ENCODE measurements at places on chromosomes 2 and 18.

DNA sequence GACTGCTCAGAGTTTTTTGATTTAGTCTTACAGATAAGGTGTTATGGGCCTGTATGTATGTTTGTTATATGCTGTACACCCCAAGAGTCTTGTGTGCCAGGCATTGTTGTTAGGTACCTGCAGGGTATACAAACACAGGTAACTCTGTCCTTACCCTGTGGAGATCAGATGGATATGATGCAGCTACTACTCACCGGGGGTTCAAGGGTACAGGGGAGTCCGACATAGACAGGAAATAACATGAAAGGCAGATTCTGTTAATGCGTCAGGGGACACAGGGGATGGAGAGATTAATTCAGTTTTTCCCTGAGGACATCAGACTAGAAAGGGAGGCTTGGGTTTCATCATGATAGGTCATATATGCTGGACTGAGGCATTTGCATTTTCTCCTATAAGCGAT is 31.3 kb downstream of the TRAK2 start:
- no peak for DNase-seq

GRCh38 chr2:239444626-239445577 is 44.1 kb upstream of the HDAC4 start:
- no peak for DNase-seq

DNA sequence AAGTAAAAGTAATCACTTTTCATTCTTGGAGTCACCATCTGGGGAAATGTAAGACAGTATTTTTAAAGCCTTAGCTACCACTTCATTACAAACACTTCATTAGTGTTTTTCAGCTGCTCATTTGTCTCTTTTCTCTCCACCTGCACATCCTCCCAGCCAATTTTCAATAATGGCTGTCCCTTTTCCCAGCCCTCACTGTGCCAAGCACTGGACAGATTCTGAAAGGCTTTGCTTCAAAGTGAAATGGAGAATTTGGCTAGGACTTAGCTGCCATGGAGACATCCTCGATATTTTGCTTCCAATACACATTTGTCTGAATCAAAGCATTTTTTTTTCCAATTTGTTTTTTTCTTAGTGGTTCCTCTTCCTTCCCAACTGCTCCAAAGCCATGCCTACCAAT is 272.4 kb upstream of the NRXN1 start:
- DNase-seq = no peak

GRCh38 chr2:175203621-175204496 is 22.3 kb upstream of the ATP5MC3 start:
- DNase-seq = no peak

- DNase-seq = no peak
Observed at GRCh38 chr2:181380581-181380980, 76.6 kb upstream of the ITGA4 start.

DNA sequence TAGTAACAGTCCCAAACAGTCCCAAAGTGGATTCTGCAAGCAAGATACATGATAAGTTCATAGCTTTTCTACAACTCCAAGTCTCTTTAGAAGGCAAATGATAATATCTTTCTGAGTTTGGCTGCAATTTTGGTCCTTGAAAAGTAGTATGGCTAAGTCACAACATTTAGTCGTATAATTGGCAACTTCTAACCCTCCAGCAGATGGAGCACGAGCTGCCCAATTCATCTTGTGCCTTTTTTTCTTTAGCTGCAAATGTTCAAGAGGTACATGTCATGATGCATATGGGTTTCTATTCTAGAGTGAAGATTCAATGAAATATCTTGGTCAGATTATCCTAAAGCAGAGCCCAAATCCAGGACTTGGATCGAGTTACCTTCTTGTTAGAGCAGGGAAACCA is 127.0 kb upstream of the KLHL14 start:
- DNase-seq = no peak

DNA sequence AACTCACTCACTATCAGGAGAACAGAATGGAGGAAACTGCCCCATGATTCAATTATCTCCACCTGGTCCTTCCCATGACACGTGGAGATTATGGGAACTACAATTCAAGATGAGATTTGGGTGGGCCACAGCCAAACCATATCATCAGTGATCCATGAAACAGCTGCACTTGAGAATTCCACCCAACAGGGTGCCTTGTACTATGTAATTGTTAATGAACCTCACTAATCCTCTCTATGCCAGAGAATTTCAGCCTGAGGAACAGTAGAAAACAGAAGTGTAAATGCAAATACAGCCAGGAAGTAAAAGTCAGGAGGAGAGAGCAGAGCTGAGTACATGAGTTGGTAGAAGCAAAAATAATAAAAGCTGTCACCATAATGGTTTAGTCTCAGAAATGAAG is 261.4 kb downstream of the EPHA4 start:
- no peak for DNase-seq

DNA sequence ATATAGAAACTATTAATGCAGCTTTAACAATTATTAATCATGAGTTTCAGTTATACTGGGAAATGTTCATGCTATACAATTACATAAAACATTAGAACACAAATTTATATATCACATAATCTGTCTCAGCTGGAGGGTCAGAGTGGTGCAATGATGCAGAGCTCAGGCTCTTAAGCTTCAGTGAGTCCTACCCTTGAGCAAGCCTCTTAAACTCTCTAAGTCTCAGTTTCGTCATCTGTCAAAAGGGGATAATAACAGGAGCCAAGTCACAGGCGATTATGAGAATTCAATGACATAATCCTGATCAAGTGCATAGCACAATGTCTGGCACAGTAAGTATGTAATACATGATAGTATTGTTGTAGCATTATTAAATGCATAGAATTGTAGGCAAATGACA is 46.0 kb downstream of the LAMA1 start:
- no peak for DNase-seq

DNA sequence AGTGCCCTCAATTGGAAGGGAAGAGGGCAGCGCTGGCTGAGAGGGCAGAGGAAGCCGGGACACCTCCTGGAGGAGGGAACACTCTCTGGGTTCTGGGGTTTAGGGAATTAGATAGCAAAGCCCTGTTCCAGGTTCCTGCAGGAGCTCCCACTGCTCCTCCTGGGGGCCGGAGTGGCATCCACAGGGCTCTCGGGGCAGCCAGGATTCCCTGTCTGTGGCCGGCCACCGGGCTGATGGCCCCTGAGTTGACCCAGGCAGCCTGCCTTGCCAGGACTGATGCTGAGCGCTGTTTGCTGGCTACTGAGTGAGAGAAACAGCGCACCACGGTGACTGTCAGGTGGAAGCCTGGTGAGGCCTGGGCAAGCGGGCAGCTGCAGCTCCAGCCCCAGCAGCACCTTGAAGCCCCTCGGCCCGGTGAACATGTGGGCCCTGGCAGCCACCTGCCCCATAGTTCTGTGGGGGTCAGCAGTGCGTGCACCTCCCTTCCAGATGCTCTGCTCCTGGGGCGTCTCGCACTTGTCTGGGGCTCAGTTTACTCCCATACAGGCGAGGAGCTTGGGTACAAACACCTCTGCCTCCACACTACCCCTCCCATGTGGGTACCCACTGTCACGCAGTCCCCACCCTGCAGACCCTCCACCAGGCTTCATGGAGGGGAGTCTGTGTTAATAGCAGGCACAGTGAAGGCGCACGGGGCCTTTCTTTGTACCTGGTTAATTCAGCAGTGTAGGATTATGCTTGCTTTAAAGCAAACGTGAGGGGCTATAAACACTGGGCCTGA is 7.7 kb upstream of the ALLC start:
- no peak for DNase-seq

DNA sequence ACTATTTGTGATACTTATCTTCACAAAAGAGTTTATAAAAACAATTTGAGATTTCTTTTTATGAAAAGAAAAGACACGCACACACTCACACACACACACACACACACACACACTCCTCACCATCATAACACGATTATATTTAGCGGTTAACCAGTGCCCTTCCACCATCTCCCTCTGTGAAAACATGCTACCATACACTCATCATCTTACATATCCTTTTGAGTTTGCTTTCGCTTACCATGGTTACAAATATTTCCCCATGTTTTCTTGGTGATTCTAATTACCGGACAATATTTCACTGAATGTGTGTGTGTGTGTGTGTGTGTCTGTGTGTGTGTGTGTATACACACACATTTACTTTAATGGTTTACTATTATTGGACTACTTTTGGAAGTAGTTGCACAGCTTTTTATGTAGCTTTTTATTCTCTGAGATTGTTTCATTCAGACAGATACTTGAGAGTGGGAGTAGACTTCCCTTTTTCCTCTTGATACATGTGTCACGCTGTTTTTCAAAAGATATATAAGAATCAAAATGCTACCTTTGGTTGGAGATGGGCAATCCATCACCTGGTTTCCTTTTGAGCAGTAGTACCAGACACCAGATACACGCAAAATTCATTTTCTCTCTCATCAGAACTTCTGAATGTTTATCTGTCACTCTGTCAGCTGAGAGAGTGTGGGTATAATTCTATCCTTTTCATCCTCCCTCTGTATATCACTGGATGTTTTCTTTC is 138.1 kb downstream of the SETBP1 start:
- no peak for DNase-seq

DNA sequence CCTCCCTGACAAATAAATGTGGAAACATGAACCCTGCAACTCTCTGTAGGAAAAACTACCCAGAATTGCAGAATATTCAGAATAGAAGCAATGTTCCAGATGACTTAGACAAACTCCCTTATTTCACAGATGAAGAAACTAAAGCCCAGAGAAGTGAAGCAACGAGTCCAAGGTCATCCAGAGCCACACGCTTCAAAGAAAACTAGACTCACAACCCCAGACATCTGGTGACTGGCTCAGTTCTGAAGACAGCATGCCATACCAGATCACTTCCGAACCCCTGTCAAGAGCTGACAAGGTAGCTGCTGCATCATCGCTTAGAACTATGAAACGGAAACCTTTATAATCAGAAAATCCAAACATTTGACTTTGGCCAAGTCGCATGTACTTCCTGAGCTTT is 101.3 kb downstream of the PID1 start:
- no peak for DNase-seq

DNA sequence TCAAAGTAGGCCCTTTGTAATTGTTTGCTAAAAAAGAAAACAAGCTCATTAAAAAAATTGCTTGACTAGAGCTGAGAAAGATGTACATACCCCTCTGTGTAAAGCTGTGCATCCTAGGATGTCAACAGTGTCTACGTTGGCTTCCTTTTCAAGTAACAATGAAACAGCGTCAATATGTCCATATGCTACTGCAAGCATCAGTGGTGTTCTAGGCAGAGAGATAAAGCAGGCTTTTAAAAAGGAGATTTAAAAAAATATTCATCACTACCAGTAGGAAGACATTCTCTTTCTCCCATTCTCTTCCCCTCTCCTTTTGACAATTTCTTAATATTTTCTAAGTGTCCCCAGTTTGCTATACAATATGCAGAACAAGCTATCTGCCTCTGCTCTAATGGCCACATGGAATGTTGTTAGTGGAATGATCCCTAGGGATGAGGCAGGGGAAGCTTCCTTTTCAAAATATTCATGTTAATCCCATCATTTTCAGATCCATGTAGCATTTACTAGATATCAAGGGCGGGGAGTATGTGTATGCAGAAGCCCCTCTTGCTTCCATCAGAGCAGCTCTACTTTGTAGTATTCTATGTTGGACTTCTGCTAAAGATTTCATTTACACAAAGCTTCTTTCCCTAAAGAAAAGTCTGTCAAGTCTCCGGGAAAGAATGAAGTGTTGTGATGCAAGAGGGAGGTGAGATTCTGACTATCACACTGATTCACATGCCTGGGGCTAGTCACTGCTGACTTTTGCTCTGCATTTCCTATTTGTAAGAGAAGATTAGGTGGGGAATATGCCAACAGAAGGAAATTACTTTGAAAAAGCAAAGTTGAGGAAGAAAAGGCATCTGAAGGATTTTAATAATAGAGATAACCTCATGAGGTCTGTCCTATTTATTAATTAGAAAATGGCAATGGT is 81.5 kb upstream of the PGAP1 start:
- DNase-seq = no peak

DNA sequence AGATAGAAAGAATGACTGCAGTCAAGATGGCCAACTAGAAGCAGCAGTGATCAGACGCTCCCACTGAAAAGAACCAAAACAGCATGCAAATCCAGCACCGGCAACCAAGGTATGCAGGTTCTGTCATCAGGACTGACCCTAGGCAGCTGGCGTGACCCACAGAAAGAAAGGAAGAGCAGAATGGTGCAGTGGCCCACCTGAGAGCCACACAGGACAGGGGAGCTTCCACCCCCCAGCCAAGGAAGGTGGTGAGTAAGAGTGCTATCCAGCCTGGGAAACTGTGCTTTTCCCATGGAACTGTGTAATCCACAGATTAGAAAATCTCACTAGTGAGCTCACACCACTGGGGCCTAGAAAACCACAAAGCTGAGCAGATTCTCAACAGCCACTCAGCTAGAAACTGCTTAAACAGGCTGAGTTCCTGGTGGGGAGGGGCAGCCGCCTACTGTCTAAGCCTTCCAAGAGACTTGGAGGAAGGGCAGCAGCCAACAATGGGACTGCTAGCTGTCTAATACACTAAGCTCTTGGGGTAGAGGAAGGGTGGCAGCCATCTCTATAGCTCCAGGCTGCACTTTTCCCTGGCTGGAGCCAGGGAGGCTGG is 127.9 kb downstream of the EVA1A start:
- DNase-seq = no peak

GRCh38 chr2:235847576-235847975 is 320.6 kb downstream of the GBX2 start:
- DNase-seq = no peak

DNA sequence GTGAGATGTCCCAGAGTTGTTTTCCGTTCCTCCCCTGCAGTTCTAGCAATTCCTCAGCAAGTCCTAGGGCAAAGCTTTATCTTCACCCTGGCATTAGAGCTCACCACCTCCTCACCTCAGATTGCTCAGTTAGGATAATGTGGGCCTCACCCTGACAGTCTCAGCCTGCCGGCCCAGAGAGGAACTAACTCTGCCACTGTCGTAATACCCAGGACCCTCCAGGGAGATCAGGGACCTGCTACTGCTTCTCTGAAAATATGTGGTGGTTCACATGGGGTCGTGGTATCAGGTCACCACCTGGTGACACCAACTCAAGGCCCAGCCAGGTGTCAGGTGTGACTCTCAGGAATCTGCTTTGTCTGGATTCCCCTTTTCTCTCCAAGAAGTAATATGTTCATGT is 120.7 kb downstream of the FEZ2 start:
- DNase-seq = no peak

DNA sequence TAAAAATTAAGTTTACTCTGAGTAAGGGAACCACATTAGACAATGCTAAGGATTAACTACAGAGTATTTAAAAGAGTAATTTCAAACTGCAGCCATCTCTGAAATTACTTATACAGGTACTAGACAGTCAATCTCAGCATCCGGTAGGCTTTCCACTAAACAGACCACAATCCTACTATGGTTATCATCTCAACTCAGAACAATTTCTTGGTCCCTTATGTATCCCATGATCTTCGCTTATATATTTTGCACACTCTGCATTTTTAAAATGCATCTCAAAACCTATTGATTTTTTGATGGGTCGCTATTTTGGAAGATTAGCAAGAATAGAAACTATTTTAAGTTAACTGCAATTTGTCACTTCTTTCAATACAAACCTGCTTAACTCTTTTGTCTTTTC is 1.4 kb downstream of the PPP4R1 start:
- no peak for DNase-seq

Measured in central memory CD4-positive, alpha-beta T cell (primary cell).